ENCODE measurements at places on chromosomes 5 and 9.
A peak's percentile ranks its signal among the peaks of the same experiment; 100 is the strongest.

GRCh38 chr9:81694541-81694940 is 5.2 kb upstream of the TLE1 start:
- DNase-seq: no peak

DNA sequence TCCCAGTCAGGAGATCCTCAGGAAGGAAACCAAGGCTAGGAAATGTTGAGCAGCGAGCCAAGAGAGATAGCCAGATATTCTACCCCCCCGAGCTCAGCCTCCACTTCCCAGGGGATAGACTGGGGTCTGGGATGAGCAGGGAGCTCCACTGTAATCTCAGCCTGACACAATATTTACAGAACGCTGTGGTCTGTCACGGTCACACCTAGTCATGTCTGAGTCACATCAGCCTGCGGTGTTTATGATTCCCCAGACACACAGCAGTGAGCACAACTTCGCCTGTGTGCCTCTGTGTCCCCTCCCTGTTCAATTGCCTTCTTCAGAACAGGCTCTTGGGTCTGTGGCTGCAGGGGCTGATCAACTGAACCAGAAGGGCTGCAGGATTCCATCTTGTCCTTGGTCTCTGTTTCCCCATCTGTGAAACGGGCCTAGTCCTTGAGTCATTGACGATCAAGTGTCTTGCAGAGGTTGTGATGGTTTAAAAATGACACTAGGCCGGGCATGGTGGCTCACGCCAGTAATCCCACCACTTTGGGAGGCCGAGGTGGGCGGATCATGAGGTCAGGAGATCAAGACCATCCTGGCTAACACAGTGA is 8.6 kb upstream of the PRRX2 start:
- DNase-seq: no peak

GRCh38 chr9:77023726-77024125 is 4.3 kb downstream of the FOXB2 start:
- DNase-seq: no peak

- no peak for DNase-seq
Observed at GRCh38 chr9:109321727-109322126, 868 bp upstream of the EPB41L4B start.

- DNase-seq: no peak
Observed at GRCh38 chr5:53063176-53063575, 46.4 kb downstream of the MOCS2 start.

DNA sequence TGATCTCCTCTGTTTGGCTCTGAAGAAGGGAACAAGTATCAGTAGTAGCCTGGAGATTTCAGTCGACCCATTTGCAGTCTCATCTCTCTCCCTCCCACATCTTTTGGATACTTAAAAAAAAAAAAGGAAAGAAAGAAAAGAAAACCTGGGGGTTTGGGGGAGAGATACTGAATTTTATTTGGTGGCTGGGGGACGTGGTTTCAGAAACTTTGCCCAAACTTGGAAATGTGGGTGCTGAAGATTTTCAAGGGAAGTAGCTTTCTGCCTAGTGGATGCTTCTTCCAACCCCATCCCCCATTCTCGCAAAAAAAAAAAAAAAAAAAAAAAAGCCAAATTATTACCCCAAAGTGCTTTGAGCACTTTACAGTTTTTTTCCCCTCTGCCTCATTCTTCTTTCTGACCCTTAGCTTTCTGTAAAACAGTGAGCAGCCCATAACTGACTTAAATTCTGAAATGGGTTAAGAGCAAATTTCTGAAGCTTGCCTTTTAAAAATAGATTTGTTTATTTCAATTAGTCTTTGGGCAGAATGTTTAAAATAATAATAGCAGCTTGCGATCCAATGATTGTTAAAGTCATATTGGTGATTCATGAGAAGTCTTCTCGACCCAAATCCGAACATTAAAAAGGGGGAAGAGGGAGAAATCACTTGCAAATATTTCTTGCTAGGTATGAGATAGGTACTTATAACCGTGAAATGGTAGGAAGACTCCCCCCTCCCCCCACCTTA is 894 bp downstream of the FST start:
- DNase-seq: no peak

DNA sequence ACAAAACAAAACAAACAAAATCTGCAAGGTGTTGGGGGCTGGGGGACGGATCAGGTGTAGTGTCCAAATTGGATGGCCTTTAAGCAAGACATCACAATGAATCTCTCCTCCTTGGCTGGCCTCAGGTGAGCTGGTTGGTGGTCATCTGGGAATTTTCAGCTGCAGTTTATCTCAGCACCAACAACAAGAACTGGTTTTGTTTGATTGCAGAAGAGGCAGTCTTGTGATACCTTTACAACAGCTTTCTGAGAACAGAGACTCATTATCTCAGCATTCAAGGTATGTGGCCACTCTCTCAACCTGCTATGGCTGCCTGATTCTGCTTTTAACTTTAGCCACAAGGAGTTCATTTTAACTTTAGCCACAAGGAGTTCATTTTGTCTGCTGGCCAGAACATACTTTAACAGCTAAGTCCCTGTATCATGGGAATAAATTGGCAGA is 1543.4 kb downstream of the EFNA5 start:
- no peak for DNase-seq

DNA sequence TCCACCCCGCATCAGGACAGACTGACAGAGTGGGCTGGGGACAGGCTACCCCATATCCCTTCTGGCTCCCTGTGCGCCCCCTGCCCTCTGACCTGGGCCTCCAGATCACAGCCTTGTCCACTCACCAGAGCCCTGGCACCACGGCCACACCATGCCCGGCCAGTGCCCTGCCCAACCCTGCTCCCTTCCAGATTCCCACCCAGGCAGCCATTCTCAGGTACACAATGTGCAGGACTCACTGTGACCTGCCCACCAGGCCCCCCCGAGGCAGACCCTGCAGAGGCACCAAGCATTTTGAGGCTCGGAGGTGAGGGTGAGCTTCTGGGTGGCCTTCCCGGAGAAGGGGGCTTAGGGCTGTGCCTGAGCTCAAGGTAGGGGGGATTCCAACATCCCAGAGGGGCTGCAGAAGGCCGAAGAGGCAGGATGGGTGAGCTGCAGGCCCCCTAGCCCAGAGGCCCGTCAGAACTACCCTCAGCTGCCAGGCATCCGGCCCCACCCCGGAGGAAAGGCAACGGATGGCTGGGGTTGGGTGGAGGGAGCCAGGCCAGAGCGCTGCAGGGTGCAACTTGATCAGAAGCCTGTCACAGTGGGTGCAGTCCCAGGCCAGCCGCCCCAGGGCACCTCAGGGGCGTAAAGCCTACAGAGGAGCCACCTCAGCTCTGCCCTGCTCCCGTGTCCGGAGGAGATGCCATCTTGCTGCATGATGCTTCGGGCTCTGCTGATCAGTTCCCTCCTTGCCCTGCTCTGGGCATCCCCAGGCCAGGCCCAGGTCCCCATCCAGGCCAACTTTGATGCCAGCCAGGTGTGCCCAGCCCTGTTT is at the start of gene LCNL1:
LCNL1 (plus strand) TSS at position 762 of the 820 bp plus-strand sequence. CDS start 594 bp downstream, outside the sequence.
- no peak for DNase-seq

DNA sequence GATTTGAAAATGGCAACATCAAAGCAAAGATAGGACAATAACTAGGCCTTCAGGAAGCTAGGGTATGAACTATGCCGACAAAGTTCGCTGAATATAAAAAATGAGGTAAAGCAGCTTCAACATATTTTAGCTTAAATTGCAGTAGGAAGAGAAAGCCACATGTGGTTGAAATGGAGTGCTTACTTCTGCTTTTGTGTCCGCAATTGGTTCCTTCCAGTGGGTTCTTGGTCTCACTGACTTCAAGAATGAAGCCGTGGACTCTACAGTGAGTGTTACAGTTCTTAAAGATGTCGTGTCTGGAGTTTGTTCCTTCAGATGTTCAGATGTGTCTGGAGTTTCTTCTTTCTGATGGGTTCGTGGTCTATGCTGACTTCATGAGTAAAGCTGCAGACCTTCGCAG is 95.2 kb downstream of the APTX start:
- DNase-seq: no peak

- DNase-seq: no peak
Observed at GRCh38 chr9:94554078-94554438, 825 bp upstream of the PCAT7 start.

GRCh38 chr5:44774279-44774880 is 34.4 kb upstream of the MRPS30 start:
- DNase-seq: peak; percentile 12

- no peak for DNase-seq
Observed at GRCh38 chr9:16532681-16533450, 337.6 kb downstream of the BNC2 start.

- no peak for DNase-seq
Observed at GRCh38 chr5:35045280-35045679, 2.5 kb downstream of the AGXT2 start.

GRCh38 chr5:106121972-106122605 is 1548.6 kb downstream of the EFNA5 start:
- no peak for DNase-seq

DNA sequence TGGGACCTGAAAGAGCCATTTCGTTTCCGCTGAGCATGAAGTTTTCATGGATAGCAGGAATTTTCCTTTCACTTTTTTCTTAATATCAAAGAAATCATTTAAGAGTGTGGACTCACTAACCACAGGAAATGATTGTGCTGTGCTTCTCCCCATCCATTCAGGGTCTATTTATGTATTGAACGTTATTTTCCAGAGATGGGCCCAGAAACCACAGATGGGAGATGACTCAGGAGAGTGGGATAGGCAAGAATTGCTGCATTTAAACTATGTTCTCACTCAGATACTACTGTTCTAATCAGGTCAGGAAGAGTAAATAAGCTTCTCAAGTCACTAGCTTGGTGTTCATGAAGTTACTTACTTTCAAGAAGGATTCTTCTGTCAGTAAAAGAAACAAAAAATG is 763.8 kb downstream of the DTWD2 start:
- no peak for DNase-seq
